Thoracic aorta (tissue), 2 donors: ENCODE measurements at places on chromosomes 6 and 20. TPM values are rescaled to one million over a fixed set of nuclear protein-coding genes. Genes with fewer than 3 reads are reported as not detected.

REM1 gene
- total RNA-seq: 4.3 TPM

PPP2R5D gene
- total RNA-seq: 37.1 TPM

DNMT3B gene
- total RNA-seq: 1.3 TPM

CLVS2 gene
- not detected for total RNA-seq

SUN5 gene
- not detected for total RNA-seq

HLA-G gene
- total RNA-seq: not detected

ETV7 gene
- 5.4 TPM for total RNA-seq

RAB32 gene
- 42.4 TPM for total RNA-seq

NKAPL gene
- 0.49 TPM for total RNA-seq

CLPSL1 gene
- total RNA-seq: not detected

LAMP5 gene
- total RNA-seq: not detected

CLDN20 gene
- not detected for total RNA-seq

SNAP91 gene
- 3.0 TPM for total RNA-seq

ADGRF1 gene
- not detected for total RNA-seq

PPP1R3G gene
- total RNA-seq: 3.7 TPM

CLPSL2 gene
- not detected for total RNA-seq

SLPI gene
- 44.3 TPM for total RNA-seq

RBBP8NL gene
- total RNA-seq: not detected

TINAG gene
- not detected for total RNA-seq

GABRR1 gene
- total RNA-seq: 5.4 TPM

DBNDD2 gene
- total RNA-seq: 97.6 TPM

CAGE1 gene
- not detected for total RNA-seq

NOX3 gene
- total RNA-seq: not detected

STMND1 gene
- total RNA-seq: not detected

LZTS3 gene
- total RNA-seq: 18.1 TPM

LGSN gene
- total RNA-seq: not detected

DYNLT2 gene
- total RNA-seq: 3.0 TPM

CCND3 gene
- total RNA-seq: 170 TPM

OR12D3 gene
- total RNA-seq: not detected

STXBP5 gene
- 22.2 TPM for total RNA-seq
